ENCODE measurements at places on chromosomes 5 and 9. TPM values are rescaled to one million over a fixed set of nuclear protein-coding genes. Genes with fewer than 3 reads are reported as not detected.

DNA sequence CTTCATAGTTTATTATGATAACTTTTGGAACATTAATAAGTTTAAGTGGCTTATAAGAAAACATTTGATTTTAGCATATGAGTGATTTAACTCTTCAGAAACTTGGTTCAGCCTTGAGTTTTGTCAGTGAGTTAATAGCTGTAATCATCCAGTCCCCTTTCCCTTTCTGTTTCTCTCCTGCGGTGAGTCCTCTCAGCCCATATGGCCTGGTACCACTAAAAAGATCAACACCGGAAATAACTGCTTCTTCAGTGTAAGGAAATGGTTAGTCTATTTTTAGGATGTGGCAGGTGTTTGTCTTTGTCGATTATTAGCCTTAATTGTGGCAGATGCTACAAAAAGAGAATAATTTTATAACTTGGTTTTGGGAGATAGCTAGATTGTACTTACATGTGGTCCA lies 120.2 kb upstream of the GRHPR start:
- DNase-seq, result no peak

DNA sequence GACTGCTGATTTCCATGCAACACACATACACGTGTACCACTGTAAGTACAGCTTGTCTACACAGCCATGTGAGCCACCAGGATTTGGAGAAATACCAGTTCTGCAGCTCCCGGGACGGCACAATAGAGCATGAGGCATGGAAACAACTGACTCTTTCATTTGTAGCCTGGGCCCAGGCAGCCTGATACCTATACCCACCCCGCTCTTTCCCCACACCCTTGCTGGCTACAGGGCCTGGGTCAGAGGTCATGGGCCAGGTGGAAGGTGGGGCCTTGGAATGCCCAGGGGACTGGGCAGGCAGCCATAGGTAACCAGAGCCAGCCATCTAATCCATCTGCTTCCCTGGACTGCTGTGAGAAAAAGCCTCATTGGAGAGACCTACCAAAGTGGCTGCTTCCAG lies 39.0 kb upstream of the ZSWIM6 start:
- no peak for DNase-seq

- DNase-seq, result peak; percentile 88
Measured at GRCh38 chr5:139273572-139274289, 19.8 kb upstream of the MATR3 start.

DNA sequence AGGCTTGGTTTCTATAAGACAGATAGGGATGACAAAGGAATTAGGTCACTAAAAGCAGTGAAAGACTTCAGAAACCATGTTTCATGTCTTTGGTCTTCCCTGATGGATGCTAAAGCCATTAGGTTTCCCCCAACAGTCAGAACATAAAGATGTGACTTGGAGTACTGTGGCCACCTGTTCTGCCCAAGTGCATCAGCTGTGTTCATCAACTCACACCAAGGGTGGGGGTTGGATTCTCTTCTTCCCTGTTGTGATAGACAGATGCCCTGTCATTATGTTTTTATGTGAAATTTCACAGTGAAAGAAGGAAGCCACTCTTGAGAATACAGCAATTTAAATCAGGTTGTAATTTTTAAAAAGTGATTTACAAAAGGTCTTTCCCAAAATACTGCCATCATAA lies 196.8 kb downstream of the SH3GL2 start:
- DNase-seq, result no peak

GRCh38 chr5:9653811-9654210 lies 23.7 kb upstream of the TAS2R1 start:
- DNase-seq, result peak; percentile 83

GRCh38 chr9:70012569-70012968 lies 31.1 kb upstream of the MAMDC2 start:
- DNase-seq, result no peak

GRCh38 chr5:74945561-74946165 lies 79.5 kb upstream of the FAM169A start:
- DNase-seq, result no peak

DNA sequence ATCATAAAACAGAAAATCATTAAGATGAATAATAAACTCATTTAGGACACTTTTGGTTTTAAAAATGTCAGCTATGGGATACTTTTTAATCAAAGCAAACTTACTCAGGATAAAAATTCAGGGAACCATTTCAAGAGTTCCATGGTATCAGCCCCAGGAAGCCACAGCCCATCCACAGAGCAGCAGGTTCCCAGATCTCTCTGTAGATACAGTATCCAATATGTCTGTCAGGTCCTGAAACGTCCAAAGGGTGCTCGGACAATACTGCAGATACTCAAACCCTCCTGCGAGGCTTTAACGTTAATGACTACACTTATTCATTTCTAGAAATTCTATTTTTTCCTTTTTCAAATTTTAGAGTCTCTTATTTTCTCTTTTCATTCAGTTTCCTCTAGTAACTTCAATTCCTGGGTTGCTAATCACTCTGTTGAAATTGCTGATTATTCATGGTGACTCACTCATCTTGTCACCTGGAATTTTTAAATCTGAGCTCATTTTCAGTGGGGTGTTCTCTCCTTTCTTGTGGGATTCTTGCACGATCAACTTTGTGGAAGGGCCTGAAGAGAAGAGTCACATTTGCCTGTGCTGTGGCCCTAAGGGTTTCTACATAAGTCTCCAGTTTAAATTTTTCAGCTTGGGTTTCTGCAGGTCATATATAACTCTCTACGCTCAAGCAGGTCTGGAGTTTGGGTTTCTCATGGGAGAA lies 435.8 kb downstream of the CTNND2 start:
- DNase-seq, result no peak

- peak; percentile 94 for DNase-seq
Measured at GRCh38 chr5:112160652-112161391, 258.3 kb downstream of the EPB41L4A start.

- no peak for DNase-seq
Measured at GRCh38 chr5:76716456-76717157, 681 bp downstream of the F2R start.

GRCh38 chr5:10034001-10034400 lies 215.7 kb downstream of the ATPSCKMT start:
- DNase-seq, result peak; percentile 27

GRCh38 chr5:60366489-60366888 lies 333.5 kb downstream of the DEPDC1B start:
- no peak for DNase-seq

DNA sequence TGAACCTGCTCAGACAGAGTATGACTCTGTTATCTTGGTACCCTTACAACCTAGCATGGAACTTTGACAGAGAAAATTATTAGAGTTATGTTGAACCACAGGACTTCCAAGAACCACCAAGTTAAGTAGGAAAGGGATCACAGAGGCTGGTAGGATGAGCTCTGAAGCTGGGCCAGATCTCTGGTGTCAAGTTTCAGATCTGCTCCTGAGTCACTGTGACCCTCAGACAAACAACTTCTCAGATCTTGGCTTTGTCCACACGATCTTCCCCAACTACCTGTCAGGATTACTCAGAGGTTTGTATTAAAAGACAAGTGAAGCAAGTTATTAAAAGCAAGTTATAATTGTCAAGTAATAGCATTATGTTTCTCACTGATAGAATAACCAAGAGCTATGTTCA lies 189.0 kb downstream of the SEC61B start:
- DNase-seq, result no peak

GRCh38 chr5:100909034-100909433 lies 6.0 kb upstream of the ST8SIA4 start:
- DNase-seq, result no peak

CTNNAL1 gene
- polyA plus RNA-seq, result 31.7 TPM

ADAMTS13 gene
- polyA plus RNA-seq, result 7.8 TPM

KDM3B gene
- polyA plus RNA-seq, result 67.6 TPM

PCDHA9 gene
- not detected for polyA plus RNA-seq

DRD1 gene
- polyA plus RNA-seq, result not detected

MARCOL gene
- polyA plus RNA-seq, result not detected
